ENCODE measurements at places on chromosomes 11 and 22.

DNA sequence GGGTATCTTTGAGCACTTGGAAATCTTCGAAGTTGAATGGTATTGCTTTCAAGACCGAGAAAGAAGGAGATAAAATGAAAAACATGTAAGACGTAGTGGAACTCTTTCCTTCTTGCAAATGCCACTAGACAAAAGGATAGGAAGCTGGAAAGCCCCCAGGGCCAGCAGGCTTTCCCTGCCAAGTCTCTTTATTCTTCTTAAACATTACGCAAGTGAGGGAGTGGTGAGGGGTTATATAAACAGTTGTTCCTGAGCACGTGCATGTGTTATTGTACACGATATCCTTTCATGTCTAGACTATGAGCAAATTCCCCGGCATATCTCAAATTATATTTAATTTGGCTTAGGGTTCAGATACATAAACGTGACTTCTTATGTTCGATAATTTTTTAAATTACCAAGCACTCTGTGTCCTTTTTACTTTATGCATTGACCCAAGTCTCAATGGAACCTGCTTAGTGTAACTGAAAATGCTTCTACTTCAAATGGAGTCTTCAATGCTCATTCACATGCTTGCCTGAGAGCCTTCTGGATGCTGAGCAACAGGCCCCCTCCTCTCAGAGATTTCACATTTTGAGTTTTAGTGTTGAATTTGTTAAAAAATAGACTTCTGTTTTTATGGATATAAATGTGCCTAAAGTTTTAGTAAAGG, 59.0 kb downstream of the PPP2R1B start:
- DNase-seq: no peak

GRCh38 chr11:117862753-117863152, 13.7 kb downstream of the FXYD6 start:
- DNase-seq: no peak

DNA sequence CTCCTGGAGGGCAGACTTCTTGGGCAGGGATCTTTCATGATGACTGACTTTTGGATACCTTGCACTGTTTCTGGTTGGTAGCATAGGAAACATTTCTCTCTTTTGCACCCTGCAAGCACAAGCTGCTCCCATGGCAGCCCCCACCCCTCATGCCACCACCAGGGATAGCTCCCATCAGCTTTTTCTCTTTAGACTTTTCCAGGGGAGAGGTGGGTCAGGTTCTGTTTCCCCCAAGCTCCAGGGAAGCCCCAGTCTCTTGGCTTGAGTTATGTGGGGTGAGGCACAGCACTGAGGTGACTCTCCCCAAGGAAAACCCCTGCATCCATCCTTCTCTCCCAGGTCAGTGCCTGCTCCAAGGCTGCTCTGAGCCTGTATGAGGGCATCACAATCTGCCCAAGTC, 22.5 kb downstream of the LRRC32 start:
- no peak for DNase-seq

- DNase-seq: no peak
These were observed 682.5 kb downstream of the NTM start for GRCh38 chr11:132052904-132053303.

DNA sequence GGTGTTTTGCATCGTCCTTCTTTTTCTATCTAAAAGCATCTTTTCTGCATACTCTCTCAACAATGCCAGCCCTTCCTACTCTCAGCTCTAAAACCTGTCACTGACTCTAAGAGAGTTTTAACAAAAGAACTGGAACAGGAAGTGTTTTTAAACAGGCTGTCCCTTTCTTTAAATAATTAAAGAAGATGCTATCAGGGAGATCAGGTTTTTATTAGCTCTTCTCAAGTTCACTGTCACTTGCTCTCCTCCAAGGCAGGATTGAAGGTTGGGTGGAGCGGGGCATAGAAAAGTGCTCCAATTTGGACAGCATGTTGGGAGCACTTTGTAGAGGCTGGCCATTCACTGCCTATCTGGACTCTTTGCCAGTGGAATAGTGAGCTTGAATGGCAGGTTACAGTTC, 56.4 kb upstream of the BARX2 start:
- DNase-seq: no peak

DNA sequence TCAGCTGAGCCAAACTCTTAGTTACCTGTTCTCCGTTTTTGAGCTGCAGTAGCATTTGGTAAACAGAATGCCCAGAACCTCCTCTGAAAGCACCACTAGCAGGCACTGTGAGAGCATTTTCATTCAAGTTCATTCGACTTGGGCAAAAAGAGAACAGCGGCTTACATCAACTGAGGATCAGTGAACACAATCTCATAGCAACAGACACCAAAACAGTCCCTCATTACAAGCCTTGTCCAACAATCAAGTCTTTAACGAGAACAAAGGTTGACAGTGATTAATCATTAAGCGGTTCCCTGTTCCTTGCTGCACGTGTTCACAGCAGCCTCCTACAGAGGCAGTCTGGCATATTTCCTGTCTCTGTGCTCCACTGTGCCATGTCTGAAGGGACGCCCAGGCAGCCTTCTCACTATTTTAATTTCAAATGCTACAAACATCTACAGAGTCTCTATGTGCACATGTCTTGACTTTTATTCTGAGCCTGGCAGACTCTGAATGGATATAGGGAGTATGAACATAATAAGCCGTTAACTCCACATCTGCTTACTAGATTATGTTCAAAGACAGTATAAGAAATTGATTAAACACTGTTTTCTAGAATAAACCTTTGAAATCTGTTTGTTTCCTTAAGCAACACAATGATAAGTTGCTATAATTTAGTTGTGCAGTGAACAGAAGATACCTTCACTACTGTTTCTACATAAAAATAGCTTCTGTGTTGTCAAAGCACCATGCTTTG, 88.3 kb upstream of the MTMR2 start:
- DNase-seq: peak; percentile 76

DNA sequence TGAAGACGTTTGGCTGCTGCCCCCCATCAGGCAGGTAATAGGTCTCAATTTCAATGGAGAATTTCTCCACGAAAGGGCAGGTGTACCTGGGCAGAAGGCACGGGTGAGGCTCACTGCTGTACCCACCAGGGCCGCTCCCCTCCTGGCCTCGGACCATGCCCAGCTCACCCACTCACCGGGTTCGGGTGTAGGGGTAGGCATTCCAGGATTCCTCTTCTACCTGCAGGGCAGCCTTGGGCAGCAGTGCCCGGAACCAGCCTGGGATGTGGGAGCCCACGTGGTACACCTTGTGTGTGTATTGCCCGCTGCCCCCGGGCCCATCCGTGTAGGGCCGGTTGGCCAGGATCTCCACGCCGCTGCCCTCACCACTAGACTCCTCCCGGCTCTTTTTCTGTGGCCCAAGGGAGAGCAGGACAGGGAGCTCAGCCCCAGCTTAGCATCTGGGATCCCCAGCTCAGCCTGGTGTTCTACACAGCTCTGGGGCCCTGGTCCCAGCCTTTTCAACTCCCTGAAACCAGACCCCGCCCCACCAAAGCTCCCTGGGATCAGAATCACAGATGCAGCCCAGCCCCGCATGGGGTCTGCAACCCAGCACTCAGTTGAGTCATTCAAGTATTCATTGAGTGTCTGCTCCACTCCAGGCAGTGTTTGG, 2.7 kb downstream of the PITPNM1 start:
- DNase-seq: no peak

GRCh38 chr11:130580372-130580771, 131.9 kb downstream of the ADAMTS15 start:
- DNase-seq: no peak

- DNase-seq: no peak
These were observed 21.9 kb upstream of the OAF start for GRCh38 chr11:120188811-120189455.

- DNase-seq: no peak
These were observed 70.1 kb upstream of the LINC01488 start for GRCh38 chr11:69411257-69411924.

DNA sequence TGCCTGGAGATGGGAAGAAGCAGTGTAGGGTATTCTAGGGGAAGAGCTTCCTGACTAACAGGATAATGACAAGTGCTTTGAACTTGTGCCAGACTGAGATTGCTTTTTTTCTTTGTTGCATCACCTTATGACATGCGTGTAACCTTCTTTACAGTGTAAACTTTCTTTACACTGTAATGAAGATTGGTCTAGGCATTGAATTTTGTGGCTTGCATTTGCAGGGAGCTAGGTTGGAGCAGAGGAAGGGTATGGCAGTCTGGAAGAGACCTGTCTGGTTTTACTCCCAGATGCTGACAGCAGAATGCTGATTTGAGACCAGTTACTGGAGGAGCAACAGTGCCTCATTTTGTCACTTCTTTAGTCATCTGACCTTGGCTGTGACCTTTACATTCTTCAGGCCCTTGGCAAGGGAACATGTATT, 5.6 kb downstream of the DDB2 start:
- DNase-seq: no peak

- no peak for DNase-seq
These were observed 264.7 kb downstream of the BUD13 start for GRCh38 chr11:116507849-116508695.

- no peak for DNase-seq
These were observed 82.9 kb downstream of the EXT2 start for GRCh38 chr11:44178381-44178780.

DNA sequence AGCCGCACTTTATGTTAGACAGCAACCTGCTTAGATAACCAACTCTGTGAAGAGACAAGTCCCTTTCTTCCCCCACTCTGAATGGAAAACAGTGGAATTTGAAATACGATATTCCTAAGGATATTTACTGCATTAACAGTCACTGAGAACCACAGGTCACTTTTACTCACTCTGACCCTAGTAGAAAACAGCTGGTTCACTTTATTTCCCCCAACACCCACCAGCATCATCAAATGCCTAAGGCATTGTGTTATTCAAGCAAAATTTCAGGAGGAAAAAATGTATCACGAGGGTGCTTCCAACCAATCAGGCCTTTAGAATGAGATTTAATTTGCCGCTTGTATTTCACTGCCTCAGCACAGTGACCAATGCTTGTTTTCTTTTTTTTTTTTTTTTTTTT, 1134.1 kb upstream of the CCDC90B start:
- DNase-seq: no peak

DNA sequence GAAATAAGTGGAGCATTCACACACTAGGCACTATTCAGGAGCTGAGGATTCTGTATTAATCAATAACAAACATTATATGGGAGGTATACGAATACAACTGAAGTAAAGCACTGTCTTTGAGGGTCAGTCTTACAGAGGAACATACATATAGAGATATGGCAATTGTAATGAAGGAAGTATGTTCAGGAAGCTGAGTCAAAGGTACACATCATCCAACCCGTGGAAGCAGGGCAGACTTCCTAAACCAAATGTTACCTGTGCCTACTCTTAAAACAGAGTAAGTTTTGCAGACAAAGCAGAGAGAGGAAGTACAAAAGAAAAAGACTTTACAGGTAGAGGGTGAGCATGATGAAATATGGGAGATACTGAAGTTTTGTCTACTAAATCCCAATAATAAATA, 481.2 kb upstream of the ARHGAP42 start:
- no peak for DNase-seq

GRCh38 chr11:92226331-92227229, 2.0 kb downstream of the FAT3 start:
- DNase-seq: no peak

GRCh38 chr11:78112582-78113275, 26.7 kb downstream of the ALG8 start:
- no peak for DNase-seq

DNA sequence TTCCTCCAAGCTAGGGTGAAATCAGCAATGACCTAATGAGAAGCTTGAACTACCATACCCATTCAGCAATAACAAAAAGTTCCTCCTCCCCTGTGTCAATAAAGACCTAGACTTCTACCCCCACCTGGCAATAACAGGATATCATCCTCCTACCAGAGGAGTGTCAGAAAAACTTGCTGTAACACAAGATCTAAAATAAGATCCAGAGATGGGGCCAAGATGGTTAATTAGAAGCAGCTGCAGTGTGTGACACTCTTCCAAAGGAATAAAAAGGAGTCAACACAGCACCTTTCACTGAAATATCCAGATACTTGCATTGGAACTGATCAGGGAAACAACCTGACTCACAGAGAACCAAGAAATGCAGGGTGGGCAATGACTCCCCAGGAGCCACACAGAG, 84.4 kb upstream of the ARHGAP42 start:
- DNase-seq: no peak

GRCh38 chr11:64032050-64032449, 3.7 kb upstream of the FLRT1 start:
- DNase-seq: no peak

DNA sequence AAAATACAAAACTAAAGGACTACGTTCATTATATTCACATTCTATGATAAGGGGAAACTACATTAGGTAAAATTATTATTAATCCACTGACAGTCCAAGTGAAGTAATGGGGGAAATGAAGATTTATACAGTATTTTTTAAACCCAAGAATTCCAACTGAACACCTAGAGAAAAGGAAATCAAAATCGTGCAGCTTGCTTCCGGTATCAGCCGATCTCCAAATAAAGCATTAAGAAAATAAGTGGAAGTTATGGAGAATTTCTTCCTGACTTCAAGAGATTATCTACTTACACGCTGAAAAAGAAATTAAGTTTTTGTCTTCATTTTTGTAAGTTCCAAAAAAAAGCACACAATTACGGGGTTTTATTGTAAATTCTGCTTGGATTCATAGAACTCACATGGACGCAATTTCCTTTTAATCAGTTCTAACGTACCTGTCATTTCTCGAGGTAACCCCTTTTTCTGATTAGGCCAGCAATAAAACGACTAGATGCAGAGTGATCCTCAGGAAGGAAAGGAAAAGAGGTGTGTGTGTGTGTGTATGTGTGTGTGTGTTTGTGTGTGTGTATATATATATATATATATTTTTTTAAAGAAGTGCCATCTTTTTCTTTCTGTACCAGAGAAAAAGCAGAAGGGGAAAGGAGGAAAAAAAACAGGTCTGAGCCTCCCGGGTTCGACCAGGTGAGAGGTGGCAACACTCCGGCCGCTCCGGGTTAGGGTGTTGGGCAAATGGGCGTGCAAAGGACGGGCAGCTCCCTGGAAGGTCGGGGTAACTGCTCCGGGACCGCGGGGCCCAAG, 1.1 kb downstream of the ZBTB44 start:
- no peak for DNase-seq

GRCh38 chr22:49244466-49245420, 582.9 kb downstream of the BRD1 start:
- DNase-seq: no peak

DNA sequence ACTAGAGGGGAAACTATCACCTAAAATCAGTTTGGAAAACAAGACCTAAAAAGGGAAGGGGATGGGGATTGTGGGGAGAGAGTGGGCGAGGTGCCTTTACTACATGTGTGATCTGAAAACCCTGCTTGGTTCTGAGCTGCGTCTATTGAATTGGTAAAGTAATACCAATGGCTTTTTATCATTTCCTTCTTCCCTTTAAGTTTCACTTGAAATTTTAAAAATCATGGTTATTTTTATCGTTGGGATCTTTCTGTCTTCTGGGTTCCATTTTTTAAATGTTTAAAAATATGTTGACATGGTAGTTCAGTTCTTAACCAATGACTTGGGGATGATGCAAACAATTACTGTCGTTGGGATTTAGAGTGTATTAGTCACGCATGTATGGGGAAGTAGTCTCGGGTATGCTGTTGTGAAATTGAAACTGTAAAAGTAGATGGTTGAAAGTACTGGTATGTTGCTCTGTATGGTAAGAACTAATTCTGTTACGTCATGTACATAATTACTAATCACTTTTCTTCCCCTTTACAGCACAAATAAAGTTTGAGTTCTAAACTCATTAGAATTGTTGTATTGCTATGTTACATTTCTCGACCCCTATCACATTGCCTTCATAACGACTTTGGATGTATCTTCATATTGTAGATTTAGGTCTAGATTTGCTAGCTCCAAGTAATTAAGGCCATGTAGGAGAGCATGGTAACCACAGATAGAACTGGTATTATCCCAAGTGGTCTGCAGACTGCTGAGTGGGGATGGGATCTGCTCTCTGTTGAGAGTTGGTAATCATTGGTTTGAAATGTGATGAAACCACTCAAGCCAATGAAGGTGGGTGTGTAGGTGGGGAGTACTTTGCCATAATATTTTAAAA, 3.6 kb downstream of the NEAT1 start:
- peak; percentile 98 for DNase-seq

Measured in inflammatory macrophage treated with lipopolysaccharide for 1 hour (primary cell).